RPMI7951 (cell line): ENCODE measurements at places on chromosomes 11 and 22. TPM values are rescaled to one million over a fixed set of nuclear protein-coding genes. Genes with fewer than 3 reads are reported as not detected.

DNA sequence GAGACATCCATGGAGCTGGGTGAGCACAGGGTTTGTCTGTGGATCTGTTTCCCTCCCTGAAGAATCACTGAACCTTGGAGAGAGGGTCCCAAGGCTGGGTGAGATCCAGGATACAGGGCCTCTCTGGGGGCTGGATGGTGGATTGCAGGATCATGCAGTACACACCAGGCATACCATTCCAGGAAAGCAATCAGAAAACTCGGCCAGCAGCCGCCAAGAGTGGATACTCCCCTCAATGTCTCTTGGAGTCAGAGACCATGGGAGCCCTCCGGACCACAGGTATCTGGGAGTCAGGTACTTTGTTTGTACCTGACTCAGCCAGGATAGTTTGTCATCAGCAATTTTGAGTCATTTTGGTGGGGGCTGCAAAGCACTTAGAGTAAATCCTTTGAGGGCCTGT, 14.6 kb upstream of the SYT13 start:
- DNase-seq, result no peak

The SLC5A4 gene
- not detected in 2 replicates for total RNA-seq

The DRG1 gene
- total RNA-seq, result 72.3 and 83.7 TPM in 2 replicates

The UPB1 gene
- total RNA-seq, result under 0.01 TPM in 1 of 2 replicates, not detected in the other

DNA sequence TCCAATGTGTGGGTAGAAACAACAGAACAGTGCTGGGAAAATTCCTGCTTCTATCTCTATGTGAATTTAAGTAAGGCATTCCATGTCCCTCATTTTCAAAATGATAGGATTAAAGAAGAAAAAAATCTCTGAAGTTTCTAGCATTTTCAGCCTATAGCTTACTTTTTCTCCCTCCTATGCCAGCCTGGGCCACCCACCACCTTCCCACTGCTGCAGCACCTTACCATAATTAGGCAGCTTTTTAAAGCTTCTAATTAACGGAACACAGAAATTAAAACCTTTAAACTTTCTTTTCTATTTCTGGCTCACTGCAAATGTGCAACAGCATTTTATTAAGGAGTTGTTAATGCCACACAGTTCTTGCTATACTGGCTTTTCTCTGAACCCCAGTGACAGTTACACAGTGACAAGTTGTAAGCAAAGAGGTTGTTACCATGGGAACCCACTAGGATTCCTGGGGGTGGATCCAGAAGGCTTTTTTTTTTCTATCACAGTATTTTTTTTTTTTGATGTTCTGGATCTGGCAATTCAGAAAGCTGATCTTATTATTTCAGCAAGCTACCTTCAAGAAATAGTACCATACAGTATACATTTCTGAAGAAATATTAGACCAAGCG, 20.2 kb downstream of the CELF1 start:
- DNase-seq, result no peak

GRCh38 chr22:50314081-50314454, 6.6 kb upstream of the PLXNB2 start:
- no peak for DNase-seq

GRCh38 chr11:61919705-61920631, 2.6 kb upstream of the RAB3IL1 start:
- DNase-seq, result no peak

DNA sequence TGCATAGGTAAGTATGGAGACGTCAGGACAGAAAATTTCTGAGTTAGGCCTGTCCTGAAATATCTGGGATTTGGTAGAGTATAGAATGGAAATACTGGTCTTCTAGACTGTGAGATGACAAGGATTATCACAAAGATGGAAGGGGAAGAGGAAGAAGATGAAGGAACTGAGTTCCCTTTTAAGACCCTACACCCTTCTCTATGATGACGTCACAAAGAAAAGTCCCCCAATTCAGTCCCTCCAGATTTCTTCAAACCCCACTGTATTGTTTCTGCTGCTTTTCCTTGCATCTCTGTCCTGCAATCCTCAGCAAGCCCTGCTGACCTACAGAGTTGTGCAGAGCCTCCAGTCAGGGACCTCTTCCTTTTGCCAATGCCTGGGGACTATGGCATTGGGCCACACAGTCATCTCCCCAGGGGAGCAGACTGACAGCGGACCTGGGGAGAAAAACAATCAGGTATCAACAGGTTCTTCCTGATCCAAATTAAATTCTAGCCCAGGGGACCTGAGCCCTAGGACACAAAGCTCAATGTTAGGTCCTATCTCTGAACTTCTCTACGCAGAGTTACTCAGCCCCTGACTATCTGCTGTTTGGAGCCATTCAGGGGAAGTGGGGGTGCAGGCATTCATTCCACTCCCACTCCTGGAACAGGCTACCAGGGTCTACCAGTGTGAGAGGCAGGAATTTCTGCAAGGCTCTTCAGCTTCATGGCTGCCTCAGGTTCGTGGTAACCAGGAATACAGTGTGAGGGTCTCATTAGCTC, 49.2 kb upstream of the POU2AF1 start:
- DNase-seq, result no peak

The UPK2 gene
- total RNA-seq, result not detected in 2 replicates

The SYT8 gene
- total RNA-seq, result 0.20 TPM in 1 of 2 replicates, not detected in the other

The NLRP14 gene
- total RNA-seq, result 0.12 TPM in 1 of 2 replicates, not detected in the other

- peak; percentile 98 for DNase-seq
Measured at GRCh38 chr11:13216019-13216710, 61.4 kb upstream of the BMAL1 start.

The TBX1 gene
- not detected in 2 replicates for total RNA-seq

- no peak for DNase-seq
Measured at GRCh38 chr11:11996321-11997048, 11.9 kb downstream of the DKK3 start.

GRCh38 chr22:39501644-39502108, 414 bp upstream of the MIEF1 start:
- DNase-seq, result no peak

GRCh38 chr22:19443544-19444211, 3.8 kb downstream of the C22orf39 start:
- DNase-seq, result no peak

- DNase-seq, result peak; percentile 71
Measured at GRCh38 chr11:13343931-13344717, 66.5 kb downstream of the BMAL1 start.
